ENCODE measurements at places on chromosomes 13 and 19.

DNA sequence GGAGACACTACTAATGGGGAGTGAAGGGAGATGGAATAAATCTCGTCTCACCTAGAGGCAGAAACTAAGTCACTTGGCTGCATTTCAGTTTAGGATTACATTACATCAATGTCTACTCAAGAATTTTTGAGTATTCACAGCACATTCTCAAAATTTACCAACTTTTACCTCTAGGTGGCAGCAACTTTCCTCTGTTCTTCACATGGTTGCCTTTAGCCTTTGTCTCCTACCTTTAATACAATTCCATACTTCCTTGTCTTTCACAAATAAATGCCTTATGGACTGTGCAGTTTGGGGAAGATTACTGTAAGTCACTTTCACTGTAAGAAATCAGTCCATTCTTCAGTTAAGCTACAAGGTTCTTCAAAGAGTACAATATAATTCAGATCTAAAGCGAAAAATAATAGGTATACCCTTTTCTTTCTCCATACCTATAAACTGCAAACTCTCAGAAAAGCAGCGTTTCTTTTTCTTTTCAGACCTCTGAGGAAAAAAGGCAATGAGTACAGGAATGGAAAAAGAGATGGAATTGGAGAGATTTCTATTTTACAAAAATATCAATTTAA lies 379.4 kb downstream of the KLF12 start:
- DNase-seq, result no peak

GRCh38 chr13:45332036-45332830 lies 8.8 kb downstream of the TPT1 start:
- no peak for DNase-seq

DNA sequence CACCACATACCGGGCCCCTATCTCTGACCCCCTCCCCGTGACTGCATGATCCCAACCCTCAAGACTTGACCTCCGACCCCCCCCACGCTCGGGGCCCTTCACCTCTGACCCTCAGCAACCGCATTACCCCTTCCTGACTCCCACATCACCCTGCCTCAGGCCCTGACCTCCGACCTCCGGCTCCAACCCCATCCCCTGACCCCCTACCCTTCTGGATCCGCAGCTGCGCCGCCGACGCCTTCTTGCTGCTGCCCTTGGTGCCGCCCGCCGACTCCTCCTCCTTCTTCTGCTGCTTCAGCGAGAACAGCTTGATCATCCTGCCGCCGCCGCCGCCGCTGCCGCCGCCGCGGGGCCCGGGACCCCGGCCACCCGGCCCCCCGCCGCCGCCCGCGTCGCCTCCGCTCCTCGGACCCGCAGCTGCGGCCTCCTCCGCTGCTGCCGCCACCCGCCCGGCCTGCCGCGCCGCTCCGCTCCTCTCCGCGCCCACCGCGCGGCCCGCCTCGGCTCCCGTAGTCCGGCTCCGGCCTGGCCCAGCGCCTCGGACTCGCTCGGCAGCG lies at the start of gene UBE2M:
UBE2M (minus strand) TSS at position 546 of the 557 bp plus-strand sequence; CDS start at position 316, 230 bp downstream.
- DNase-seq, result no peak

DNA sequence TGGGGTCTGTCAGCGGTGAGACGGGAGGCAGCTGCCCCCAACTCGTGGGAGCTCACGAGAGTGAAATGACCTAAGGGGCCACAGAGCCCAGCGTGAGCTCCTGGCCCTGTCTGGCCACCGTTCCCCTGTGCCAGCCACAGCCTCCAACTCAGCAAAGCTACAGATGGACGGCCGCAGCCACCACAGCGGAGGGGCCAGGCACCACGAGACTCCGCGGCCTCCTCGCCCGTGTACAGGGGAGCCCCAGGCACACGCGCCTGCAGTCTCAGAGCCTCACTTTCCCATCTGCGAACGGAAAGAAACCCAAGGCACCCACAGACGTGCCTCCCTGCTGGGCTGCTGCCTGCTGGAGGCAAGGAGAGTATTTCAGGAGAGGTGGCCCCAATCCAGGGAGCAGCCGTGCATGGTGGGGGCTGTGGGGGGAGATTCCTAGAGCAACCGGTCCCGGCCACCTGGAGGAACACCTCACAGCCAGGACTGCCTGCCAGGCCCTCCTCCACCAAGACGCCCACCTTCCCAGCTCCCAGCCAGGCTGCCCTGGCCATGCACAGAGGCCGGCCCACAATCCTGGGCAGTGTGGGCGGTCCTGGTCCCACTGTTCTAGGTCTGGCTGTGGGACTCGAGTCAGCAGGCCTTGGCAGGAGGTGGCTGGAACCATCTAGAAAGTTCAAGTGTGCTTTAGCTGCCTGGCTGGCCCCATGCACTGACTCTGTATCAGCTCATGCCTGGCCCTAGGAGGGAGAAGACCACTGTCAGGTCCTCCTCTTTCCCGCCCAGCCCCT lies 1.9 kb downstream of the MKNK2 start:
- DNase-seq, result no peak
